Stimulated activated CD4-positive, alpha-beta T cell treated with anti-CD3 and anti-CD28 coated beads, Interleukin-12 subunit alpha, Interleukin-12 subunit beta, amount 100 ng/mL, for 4 hours (primary cell): ENCODE measurements at places on chromosomes 7 and 10.
A peak's percentile ranks its signal among the peaks of the same experiment; 100 is the strongest.

DNA sequence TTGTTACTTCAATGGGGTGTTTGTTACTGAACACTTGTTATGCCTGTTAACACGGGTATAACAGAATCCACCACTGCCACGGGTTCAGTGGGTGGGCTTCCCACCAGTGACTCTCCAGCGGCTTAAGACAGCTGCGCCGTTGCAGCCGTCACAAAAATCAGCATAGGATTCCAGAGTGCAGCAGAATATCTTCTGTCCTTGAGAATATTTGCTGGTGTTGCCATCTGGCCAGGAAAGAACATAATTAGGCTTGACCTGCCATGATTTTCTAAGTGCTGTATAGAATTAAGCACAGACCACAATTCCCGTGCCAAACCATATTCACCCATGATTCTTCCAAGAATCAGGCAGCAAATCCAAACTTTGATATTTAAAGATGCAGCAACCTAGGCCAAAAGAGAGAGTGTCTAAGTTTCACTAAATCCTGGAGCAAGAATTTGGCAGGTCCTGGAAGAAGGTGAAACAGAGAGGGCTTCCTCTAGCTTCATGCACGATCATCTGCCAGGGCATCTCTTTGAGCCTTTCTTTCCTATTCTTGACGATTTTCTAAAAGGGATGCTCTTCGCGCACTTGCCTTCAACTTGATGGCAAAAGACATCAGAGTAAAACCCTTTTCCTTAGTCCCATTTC lies 95.0 kb downstream of the FRMD4A start:
- no peak for DNase-seq

- DNase-seq, result no peak
Observed at GRCh38 chr10:19588608-19589007, 227.6 kb upstream of the PLXDC2 start.

GRCh38 chr10:29202386-29202940 lies 86.4 kb upstream of the LYZL1 start:
- DNase-seq, result no peak

GRCh38 chr10:72477463-72477862 lies 122.7 kb upstream of the DNAJB12 start:
- no peak for DNase-seq

GRCh38 chr10:24882047-24882698 lies 70.2 kb downstream of the PRTFDC1 start:
- DNase-seq, result no peak

DNA sequence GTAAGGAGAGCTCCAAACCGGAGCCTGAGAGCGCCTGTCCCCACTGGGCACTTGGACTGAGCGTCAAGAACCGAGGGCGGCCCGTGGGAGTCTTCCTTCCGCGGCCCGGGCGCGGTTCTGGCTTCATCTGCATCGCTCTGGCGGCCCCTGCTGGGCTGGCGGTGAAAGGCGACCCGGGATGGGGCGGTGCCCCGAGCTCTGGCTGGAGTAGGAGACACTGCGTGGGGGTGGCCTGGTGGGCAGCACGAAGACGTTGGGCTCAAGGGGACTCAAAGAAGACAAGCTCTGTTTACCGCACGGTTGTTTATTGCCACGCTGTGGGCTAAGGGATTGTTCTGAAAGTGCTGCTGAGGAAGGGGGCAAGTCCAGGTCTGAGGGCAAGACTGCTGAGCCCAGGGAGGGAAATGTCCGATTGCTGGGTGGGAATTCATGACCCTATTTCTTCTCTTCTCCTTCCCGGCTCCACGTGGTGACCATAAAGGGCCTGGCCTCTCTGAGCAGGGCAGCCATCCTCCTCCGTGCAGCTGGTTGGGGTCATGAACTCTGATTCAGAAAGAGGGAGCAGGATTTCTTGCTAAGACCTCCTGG lies 29.8 kb downstream of the PLAU start:
- peak; percentile 84 for DNase-seq

- no peak for DNase-seq
Observed at GRCh38 chr10:59265141-59265540, 88.7 kb downstream of the PHYHIPL start.

DNA sequence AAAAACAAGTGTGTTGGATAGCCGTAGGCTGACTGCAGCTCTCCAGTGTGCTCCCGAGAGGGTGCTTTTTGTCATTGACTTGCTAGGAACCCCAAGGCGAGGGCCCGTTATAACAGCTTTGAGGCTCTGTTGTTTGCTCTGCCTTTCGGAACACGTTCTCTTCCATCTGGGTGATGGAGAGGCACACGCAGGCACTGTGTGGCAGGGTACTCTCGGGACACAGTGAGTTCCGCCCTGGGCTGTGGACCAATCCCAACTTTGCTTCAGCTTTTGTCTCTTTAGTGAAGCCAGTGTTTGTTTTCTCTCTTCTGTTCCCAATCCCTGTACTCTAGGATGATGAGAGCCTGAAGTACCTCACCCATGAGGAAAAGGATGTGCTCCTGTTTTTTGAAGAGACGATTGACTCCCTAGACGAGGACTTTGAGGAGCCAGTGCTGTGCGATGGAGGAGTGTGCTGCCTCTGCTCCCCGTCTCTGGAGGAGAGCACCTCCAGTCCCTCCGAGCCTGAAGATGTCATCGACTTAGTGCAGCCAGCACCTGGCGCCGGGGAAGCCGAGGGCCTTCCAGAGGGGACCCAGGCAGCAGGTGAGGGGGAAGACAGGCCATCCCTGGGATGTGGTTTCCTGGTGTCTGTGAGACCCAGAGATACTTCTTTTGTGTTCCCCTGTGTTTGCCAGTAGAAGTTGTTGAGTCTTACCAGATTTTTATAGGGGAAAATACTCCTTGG lies 43.2 kb downstream of the PROSER2 start:
- DNase-seq, result no peak

- no peak for DNase-seq
Observed at GRCh38 chr7:27576360-27576944, 86.2 kb downstream of the HIBADH start.

GRCh38 chr10:45495438-45496152 lies 121.6 kb downstream of the ALOX5 start:
- no peak for DNase-seq

DNA sequence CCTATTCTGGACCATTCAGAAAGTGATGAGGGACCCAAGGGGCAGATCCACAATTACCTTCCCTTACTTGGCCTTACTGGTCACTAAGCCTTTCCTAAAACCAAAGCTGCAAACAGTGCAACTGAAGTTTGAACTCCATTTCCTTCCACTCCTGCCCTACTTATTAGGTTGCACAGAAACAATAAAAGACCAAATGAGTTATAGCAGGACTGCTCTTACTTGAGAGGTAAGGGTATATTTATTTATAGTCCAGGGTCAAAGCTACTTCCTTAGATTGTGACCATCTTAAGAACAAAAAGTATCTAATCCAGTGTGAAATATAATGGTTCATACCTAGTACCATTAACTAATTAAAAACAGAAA lies 27.0 kb downstream of the CDK6 start:
- DNase-seq, result no peak
